Activated T-helper 1 cell treated with anti-CD3 and anti-CD28 coated beads, Interleukin-12 subunit alpha, Interleukin-12 subunit beta, Interleukin-2, Interleukin-4 antibody, amounts not matched to agents 30 ng/mL and 10 ng/mL and 1 ng/mL, durations not matched to agents 14 hours and 24 hours and 36 hours (primary cell): ENCODE measurements at places on chromosomes 7 and 10. TPM values are rescaled to one million over a fixed set of nuclear protein-coding genes. Genes with fewer than 3 reads are reported as not detected.
A peak's percentile ranks its signal among the peaks of the same experiment; 100 is the strongest.

DNA sequence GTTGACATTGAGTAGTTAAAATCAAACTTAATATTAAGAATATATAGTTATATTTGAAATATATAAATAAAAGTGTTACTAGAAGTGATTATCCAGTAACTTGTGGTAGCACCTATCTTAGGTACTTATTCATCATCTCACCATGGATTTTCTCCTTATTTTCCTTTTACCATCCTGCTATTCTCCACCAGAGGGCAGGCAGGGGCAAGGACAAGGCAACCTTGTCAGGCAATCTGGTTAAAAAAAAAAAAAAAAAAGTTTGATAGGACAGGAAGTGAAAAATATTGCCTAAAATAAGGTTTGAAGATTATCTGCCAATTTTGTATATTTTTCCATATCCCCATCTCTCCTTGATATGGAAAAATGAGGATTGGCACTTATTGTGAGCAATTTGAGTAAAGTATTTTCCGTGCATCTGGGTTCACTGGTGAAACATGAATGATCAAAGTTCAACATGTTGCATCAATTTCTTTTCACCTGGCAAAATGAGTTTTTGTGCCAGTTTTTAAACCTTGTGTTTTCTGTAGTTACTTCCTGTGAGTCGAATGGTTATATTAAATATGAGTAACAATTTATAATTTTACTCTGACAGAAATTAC, 256.7 kb downstream of the AGMO start:
- H3K4me3 ChIP-seq: no peak overlapping the region
- no peaks in the 10 kb centered on the region for H3K27me3 ChIP-seq
- no peak overlapping the region for H3K27ac ChIP-seq
- DNase-seq: no peak
- no peaks in the 10 kb centered on the region for H3K36me3 ChIP-seq

DNA sequence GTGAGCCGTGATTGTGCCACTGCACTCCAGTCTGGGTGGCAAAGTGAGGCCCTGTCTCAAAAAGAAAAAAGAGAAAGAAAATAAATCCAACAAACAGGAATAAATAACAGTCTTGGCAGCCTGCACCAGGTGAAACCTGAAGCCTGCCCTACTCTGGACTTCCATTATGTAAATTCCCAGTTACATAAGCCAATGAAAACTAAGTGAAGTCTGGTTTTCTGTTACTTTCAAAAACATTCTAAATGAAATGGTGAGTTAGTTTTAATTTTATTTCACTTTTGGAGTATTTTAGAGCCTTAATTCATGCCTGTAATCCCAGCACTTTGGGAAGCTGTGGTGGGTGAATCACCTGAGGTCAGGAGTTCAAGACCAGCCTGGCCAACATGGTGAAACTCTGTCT, 22.5 kb upstream of the HIBADH start:
- no peak overlapping the region for H3K4me3 ChIP-seq
- H3K36me3 ChIP-seq: no peaks in the 10 kb centered on the region
- peaks cover 9% of the 10 kb centered on the region for H3K27me3 ChIP-seq
- H3K27ac ChIP-seq: no peak overlapping the region
- H3K4me1 ChIP-seq: no peaks in the 10 kb centered on the region

GRCh38 chr7:157565981-157566630, 229.3 kb downstream of the DNAJB6 start:
- H3K27me3 ChIP-seq: peaks cover 4% of the 10 kb centered on the region
- H3K4me3 ChIP-seq: no peak overlapping the region
- H3K36me3 ChIP-seq: no peaks in the 10 kb centered on the region
- no peak for DNase-seq

DNA sequence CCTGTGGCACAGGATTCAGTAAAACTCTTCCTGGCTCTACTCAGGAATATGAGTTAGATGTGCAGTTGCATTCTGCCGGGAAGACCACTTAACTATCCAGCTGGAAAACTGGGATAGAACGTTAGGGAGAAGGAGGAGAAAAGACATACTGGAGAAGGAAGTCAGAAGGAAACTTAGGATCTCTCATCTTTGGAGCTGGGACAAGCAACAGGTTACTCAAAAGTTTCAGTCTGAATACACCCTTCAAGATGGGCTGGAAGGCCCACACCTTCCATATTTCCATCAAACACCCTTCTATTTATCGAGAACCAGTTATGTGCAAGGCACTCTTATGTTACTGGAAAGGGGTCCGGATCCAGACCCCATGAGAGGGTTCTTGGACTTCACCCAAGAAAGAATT, 440.4 kb upstream of the NRP1 start:
- H3K4me1 ChIP-seq: no peaks in the 10 kb centered on the region
- no peaks in the 10 kb centered on the region for H3K36me3 ChIP-seq
- no peak for DNase-seq
- H3K27ac ChIP-seq: no peak overlapping the region
- peaks cover 2% of the 10 kb centered on the region for H3K27me3 ChIP-seq

DNA sequence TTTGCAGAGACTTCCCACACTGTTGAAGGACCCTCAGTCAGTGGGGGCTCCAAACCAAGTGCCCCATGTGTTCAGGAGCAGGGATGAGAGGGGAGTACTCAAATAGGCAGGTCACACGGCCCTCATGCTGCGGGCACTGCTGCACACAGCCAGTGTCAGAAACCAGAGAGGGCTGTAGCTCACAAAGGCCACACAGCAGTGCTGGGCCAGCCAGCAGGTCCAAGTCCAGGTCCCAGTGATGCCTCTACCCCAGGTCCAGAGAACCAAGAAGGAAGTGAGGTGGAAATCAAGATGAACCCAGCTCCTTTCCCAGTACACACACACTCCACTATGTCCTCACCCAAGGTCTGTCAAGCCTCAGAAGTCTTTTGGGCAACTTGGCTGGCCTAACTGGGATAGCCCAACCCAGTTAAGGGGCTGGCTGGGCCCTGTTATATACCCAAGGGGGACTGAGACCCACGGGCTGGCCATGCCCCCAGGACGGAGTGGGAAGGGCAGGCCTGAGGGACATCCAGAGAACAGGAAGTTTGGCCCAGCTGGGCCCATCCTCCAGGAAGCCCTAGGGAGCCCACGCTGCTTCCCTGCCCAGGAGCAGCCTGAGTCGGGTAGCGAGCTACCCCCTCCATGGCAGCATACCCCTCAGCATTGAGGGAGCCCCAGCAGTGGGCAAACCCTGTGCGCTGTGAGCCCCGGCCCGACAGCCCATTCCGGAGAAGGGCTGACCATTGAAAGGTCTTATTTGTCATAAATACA, 24.3 kb downstream of the GRID1 start:
- no peak overlapping the region for H3K4me3 ChIP-seq
- H3K27me3 ChIP-seq: peaks cover 2% of the 10 kb centered on the region
- no peak for DNase-seq
- H3K27ac ChIP-seq: no peak overlapping the region

DNA sequence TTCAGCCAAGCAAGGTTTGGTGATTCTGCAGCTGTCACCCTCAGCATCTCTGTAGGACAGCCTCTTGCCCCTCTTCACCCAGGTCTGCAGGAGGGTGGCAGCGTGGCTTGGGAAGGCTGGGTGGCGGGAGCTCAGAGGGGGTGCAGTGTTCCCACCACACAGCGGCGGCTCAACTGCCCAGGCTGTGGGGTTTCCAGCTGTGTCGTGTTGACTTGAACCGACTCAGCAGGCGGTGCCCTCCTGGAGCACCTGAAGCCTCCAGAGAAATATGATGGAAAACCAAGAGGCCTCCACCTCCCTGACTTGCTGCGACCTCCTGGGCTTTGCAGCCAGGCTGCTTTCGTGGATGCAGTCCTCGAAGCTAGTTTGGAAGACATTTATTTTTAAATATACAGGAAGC, 68.0 kb upstream of the KLF6 start:
- peak overlapping the region; percentile 92 for H3K27ac ChIP-seq
- peaks cover 37% of the 10 kb centered on the region for H3K4me1 ChIP-seq
- H3K27me3 ChIP-seq: no peaks in the 10 kb centered on the region
- no peak for DNase-seq
- H3K36me3 ChIP-seq: peaks cover 2% of the 10 kb centered on the region

GPR15LG gene
- not detected in 2 replicates for total RNA-seq

- no peak overlapping the region for H3K4me3 ChIP-seq
- no peaks in the 10 kb centered on the region for H3K4me1 ChIP-seq
- H3K36me3 ChIP-seq: no peaks in the 10 kb centered on the region
- H3K27me3 ChIP-seq: peaks cover 2% of the 10 kb centered on the region
These were observed 304.5 kb upstream of the FZD8 start for GRCh38 chr10:35946556-35946955.

GRCh38 chr7:147492606-147493005, 1098.0 kb upstream of the C7orf33 start:
- H3K4me3 ChIP-seq: no peak overlapping the region
- no peaks in the 10 kb centered on the region for H3K36me3 ChIP-seq
- no peaks in the 10 kb centered on the region for H3K4me1 ChIP-seq

NEUROD6 gene
- not detected in 2 replicates for total RNA-seq

TOMM7 gene
- total RNA-seq: 187 and 225 TPM in 2 replicates

GRCh38 chr7:88396948-88397322, 90.2 kb upstream of the STEAP4 start:
- DNase-seq: no peak
- H3K4me1 ChIP-seq: peaks cover 11% of the 10 kb centered on the region
- no peaks in the 10 kb centered on the region for H3K36me3 ChIP-seq

GRCh38 chr7:106794276-106795083, 70.6 kb upstream of the PIK3CG start:
- no peak overlapping the region for H3K4me3 ChIP-seq
- H3K27ac ChIP-seq: no peak overlapping the region
- no peak for DNase-seq
- no peaks in the 10 kb centered on the region for H3K4me1 ChIP-seq
- H3K36me3 ChIP-seq: no peaks in the 10 kb centered on the region
- no peaks in the 10 kb centered on the region for H3K27me3 ChIP-seq

GRCh38 chr7:110050785-110051184, 1040.1 kb upstream of the LRRN3 start:
- H3K4me3 ChIP-seq: no peak overlapping the region
- H3K27me3 ChIP-seq: no peaks in the 10 kb centered on the region
- H3K4me1 ChIP-seq: no peaks in the 10 kb centered on the region
- no peaks in the 10 kb centered on the region for H3K36me3 ChIP-seq

DNA sequence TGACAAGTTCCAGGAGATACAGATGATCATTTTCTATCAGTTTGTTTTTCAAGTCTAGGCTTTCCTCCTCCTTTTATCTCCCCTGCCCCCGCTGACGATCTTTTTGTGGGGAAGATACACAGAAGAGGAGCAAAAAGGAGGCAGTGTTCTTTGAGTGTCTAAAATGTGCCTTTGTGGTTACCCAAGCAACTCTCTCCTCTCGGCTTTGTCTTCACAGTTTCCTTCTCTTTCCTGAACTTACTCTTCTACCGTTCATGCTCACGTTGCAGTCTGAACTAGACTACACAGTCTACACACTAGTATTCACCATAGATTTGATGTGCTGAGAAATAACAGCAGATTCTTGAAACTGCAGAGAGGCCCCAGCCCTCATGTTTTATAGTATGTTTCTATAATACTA, 23.6 kb downstream of the CEP41 start:
- no peak for DNase-seq
- H3K36me3 ChIP-seq: no peaks in the 10 kb centered on the region
- peak overlapping the region; percentile 24 for H3K27ac ChIP-seq

GRCh38 chr7:46032942-46033341, 111.9 kb upstream of the IGFBP3 start:
- H3K4me3 ChIP-seq: no peak overlapping the region
- H3K36me3 ChIP-seq: no peaks in the 10 kb centered on the region
- no peak overlapping the region for H3K27ac ChIP-seq
- DNase-seq: no peak
- no peaks in the 10 kb centered on the region for H3K27me3 ChIP-seq

TUBAL3 gene
- total RNA-seq: not detected in 2 replicates

GRCh38 chr10:78215645-78216044, 182.0 kb downstream of the RPS24 start:
- DNase-seq: no peak
- H3K36me3 ChIP-seq: no peaks in the 10 kb centered on the region
- no peaks in the 10 kb centered on the region for H3K27me3 ChIP-seq

DNA sequence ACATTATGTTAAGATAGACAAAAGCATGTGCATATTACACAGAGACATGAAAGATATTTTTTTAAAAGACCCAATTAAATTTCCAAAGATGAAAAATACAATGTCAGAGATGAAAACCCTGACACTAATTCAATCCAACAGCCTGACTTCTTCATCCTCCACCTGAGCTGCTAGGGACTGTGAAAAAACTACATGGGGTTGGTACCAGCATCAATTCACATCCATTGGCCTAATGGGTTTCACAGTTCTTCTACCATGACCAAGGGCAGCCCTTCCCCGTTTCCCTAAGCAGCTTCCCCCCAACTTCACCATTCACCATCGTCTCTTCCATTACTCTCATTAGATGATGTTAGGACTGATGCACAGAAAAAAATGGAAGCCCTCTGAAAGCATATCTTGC, 37.4 kb upstream of the CDCA7L start:
- no peaks in the 10 kb centered on the region for H3K36me3 ChIP-seq
- H3K4me3 ChIP-seq: no peak overlapping the region
- H3K27ac ChIP-seq: no peak overlapping the region
- no peak for DNase-seq
- peaks cover 9% of the 10 kb centered on the region for H3K27me3 ChIP-seq

GRCh38 chr7:5414916-5415315, 8.7 kb downstream of the TNRC18 start:
- no peak overlapping the region for H3K4me3 ChIP-seq
- H3K27ac ChIP-seq: no peak overlapping the region
- no peaks in the 10 kb centered on the region for H3K4me1 ChIP-seq
- peaks cover 65% of the 10 kb centered on the region for H3K27me3 ChIP-seq
- no peak for DNase-seq
